ENCODE measurements at places on chromosomes 6 and 20.

GRCh38 chr6:117396228-117396627 is 29.5 kb downstream of the ROS1 start:
- DNase-seq, result no peak

- peak; percentile 14 for DNase-seq
Measured at GRCh38 chr6:167047554-167047953, 48.4 kb downstream of the CEP43 start.

GRCh38 chr6:32635526-32636123 is 1.6 kb upstream of the HLA-DQA1 start:
- DNase-seq, result no peak

GRCh38 chr20:36632487-36633284 is 13.3 kb downstream of the SLA2 start:
- DNase-seq, result no peak

DNA sequence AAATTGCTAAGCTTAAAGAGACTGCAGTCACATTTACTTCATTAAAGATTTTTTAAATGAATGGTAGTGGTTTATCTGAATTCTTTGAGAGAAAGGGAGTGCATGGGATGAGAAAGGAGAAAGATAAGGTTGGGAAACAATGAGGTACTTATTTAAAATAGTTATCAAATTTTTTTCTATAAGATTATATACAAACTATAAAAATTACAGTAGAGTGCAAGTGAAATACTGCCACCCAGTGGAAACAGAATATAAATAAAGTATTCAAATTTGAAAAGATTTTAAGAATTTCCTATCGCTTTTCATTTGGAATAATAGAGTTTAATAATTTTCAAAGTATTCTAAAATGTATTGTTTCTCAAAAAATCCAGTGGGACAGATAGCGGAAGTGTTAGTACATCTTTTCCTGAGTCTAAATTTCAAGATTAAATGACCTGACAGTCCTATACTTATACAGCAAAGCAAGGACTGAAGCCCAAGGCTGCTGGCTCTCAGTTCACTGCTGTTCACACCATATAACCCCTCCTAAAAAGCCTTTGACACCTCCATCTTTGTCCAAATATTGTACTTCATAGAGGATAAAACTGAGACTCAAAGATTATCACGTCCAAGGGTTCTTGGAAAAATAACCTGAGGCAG is 31.1 kb downstream of the EPM2A start:
- DNase-seq, result no peak

GRCh38 chr20:51688600-51689244 is 79.5 kb downstream of the ATP9A start:
- DNase-seq, result no peak

DNA sequence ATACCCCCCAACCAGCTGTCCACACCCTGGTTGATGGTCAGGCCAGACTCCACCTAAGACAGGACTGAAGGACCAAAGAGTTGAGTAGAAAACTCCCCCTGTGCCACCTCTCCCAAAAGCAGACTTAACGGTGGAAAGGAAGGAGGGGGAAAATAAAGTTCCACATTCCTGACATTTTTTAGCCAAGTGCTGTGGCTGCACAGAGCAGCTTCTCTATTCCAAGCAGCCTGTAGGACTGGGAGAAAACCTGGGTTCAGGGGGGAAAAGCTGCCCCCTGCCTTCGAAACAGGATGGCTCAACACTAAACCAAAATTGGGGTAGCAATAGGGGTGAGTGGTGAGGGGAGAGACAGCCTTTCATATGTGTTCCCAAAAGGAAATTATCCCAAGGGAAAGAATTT is 3.6 kb downstream of the TRAM2 start:
- DNase-seq, result no peak

GRCh38 chr6:109242925-109243324 is 139.3 kb downstream of the CD164 start:
- DNase-seq, result no peak

DNA sequence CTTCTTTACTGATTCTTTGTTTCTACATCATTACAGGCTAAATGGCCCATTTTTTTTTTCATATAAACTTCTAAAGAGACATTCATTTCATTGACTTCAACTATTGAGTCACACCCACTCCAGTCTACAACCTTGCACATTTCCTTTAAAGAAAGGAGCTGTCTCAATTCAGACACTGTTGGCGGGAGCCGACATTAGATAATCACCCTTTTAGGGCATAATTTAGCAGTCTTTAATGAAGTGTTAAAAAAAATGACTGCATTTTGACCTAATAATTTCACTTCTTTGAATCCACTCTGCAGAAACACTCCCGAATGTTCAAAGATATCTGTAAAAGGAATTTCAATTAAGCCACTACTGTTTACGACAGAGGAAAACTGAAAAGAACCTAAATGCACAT is 1.5 kb downstream of the EPM2A start:
- no peak for DNase-seq

GRCh38 chr6:143513410-143513809 is 1.9 kb upstream of the FUCA2 start:
- DNase-seq, result peak; percentile 23

DNA sequence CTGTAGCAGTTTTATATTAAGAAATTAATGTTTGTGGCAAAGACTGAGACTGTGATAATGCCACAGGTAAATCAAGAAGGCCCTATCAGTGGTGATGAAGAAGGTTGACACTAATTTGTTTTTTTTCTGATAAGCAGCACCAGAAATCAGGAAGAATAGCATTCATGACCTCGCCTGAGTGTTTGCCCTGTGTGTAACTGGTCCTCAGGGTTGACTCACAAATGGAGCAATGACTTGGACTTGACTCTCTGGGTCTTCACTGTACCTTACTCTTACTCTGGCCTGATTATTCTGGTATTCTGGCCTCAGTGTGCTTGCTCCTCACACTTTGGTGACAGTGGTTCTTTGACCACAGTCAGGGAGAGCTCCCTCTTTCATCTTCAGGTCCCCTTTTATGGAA is 243.9 kb downstream of the HAO1 start:
- no peak for DNase-seq

DNA sequence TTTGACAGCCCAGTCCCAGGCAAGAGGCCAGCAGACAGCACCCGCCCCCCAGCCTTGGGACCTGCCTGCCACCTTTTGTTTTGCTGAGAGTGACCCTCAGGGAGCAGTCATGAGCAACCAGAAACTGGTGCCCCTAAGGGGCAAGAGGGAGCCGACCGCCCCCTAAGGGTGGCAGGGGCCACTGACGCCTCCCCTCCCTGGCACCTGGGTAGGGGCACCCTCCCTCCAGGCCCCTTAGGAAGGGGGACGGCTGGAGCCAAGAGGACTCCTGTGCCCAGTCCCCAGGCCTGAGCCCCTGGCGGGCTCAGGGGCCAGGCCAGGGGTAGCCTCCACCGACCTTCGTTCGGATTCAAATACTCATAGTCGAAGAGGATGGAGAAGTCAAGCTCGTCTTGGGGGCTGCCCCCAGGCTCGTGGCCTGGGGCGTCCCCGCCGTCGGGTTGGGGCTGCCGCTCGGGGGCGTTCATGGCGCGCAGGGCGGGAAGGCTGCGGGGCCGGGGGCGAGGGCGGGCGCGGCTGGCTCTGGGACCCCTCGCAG is 417 bp downstream of the NFATC2 start:
- no peak for DNase-seq

DNA sequence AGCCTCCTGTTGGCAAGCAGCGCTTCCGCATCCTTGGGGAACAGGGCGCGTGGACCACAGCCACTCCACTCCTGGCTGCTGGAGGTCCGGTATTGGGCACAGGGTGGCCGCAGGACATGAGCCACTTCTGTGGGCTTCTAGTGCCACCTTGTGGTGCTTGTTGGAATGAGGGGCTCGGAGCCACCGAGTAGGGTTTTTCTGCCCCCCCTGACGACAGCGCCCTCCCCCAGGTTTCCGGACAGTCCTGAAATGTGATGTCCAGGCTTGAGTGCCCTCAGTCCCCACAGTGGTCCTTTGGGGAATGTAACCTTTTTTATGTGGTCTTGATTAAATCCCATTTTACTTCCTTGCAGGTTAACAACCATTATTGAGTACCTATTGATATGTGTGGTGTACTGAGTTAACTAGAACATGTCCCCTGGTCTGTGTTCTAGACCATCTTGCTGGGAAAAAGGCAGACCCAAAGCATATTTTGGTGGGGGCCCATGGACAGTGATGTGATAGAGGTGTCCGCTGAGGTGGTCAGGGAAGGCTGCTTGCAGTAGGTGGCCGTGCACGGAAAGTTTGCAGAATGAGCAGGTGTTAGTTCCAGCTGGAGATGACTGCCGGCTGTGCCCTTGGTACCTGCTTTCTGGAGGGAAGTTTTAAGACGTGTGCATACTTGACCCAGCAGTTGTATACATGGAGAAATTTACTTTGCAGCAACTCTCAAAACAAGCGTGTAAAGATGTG is 70.0 kb downstream of the PTPN1 start:
- DNase-seq, result peak; percentile 32

- DNase-seq, result no peak
Measured at GRCh38 chr6:99416892-99417767, 8.0 kb downstream of the PNISR start.

DNA sequence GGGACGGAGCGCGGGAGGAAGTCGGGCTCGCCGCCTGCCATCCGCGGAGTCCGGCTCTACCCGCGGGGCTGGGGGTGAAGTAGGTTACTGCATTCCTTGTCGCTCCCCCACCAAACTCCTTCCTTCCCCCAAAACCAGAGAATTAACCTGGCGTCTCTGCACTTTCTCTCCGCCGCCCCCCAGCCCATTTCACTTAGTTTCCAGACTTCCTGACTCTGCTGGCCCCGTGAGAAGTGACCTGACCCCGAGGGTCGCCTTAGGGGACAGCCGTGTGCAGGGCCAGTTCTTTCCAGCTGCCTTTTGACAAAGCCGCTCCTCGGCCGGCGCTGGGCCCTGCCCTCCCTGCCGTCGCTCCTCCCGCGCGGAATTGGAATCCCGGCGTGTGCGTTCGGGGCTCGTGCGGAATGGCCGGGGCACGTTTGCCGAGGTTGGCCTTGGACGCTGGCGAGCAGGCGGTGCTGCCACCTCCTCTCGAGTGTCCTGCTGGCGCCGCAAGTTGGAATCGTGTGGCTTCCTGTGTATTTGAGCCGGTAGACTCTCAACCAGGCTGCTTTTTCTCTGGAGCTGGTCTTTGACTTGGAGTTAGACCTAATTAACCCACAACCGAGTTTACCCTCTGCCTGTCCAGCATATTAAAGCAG is 650 bp downstream of the DCBLD1 start:
- peak; percentile 3 for DNase-seq
